Activated CD8-positive, alpha-beta memory T cell treated with anti-CD3 and anti-CD28 coated beads for 1 hour (primary cell): ENCODE measurements at places on chromosomes 4 and X.

DNA sequence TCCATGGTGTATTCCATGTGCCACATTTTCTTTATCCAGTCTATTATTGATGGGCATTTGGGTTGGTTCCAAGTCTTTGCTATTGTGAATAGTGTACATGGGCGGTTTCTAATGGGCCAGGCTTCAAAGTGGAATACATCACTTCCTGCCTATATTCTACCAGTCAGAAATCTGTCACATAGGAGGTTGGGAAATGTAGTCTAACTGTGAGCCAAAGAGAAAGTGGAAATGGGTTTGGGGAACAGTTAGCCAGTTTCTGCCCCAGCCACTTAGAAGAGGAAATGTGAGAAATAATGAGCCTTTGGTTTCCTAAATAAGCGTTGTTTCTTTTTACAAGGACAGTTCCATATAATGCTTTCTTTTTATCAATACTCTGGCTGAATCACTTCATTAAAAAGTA, 85.1 kb upstream of the AP1S2 start:
- no peak for DNase-seq

- DNase-seq: no peak
Measured at GRCh38 chrX:144849141-144849540, 398.2 kb upstream of the SPANXN1 start.

DNA sequence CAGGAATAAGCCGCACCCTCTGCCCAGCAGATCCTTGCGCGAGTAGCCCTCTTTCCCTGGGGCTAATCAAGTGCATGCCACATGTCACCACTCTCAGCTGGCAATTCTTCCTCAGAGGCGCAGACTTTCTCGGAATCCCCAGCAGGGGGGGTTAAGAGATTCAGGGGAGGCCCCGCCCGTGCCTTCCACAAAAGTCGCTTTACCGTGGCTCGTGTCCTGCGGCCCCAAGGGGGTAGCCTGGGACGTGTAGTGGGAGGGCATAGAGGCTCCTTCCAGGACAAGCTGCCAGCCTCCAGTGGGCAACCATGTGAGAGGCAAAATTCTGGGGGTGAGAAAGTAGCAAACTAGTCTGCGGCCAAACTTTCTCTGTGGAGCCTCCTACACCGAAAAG, 652 bp downstream of the SRPX start:
- no peak for DNase-seq

DNA sequence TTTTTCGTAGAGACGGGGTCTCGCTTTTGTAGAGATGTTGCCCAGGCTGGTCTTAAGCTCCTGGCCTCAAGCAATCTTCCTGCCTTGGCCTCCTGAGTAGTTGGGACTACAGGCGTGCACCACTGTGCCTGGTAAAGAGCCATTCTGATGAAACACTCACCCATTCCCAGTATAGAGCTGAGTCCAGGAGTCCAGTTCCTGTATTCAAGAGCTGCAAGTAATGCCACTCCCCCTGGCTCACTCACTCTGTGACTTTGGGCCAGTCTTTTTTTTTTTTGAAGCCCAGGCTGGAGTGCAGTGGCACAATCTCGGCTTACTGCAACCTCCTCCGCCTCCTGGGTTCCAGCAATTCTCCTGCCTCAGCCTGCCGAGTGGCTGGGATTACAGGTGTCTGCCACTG, 3.5 kb downstream of the CCDC22 start:
- no peak for DNase-seq

DNA sequence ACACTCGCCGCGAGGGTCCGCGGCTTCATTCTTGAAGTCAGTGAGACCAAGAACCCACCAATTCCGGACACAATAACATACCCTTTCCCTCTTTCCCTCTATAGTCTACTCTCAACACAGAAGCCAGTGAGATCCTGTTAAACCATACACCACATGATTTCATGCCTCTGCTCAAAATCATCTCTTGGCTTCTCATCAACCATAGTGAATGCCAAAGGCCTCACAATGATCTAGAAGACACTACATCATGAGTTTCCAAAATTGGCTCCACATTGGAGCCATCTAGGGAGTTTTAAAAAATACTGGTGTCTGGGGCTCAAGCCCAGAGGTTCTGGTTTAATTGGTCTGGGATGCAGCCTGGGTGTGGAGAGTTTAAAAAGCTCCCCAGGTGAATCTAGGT, 124.5 kb downstream of the EFNB1 start:
- no peak for DNase-seq

GRCh38 chr4:182937268-182938204, 20.4 kb upstream of the DCTD start:
- no peak for DNase-seq

DNA sequence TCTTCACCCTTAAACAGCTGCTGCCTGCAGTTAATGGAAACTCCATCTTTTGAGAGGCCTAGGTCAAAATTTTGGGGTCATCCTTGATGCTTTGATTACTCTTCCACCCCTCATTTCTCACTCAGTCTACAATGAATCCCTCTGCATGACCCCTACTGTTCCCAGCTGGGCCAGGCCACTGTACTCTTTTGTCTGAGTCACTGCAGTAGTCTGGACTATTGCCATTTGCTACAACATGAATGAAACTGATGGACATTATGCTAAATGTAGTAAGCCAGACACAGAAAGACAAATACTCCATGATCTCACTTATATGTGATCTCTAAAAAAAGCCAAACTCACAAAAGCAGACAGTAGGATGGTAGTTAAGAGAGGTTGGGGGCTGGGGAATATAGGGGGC, 28.3 kb downstream of the STK32B start:
- DNase-seq: no peak

- no peak for DNase-seq
Measured at GRCh38 chr4:125266901-125267604, 47.7 kb upstream of the FAT4 start.
